Uterus (tissue), 4 donors: ENCODE measurements at places on chromosomes 2 and 18. TPM values are rescaled to one million over a fixed set of nuclear protein-coding genes. Genes with fewer than 3 reads are reported as not detected.

DNA sequence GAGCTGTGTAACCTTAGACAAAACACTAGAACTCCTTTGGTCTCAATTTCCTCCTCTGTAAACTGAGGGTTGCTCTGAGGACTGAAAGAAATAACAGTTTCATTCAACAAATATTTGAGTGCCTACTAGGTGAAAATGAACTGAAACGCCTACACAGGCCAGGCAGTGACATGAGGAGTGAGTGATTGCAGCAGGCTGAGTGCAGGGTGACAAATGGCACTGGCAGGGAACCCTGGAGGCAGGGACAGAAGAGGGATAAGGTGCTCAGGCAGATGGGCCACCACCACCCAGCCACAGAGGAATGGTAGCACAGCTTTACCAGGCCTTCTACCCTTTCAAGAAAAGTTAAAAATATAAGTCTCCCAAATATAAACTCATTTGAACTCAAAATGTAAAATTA lies 11.5 kb upstream of the RNU4ATAC start:
- DNase-seq = no peak
- H3K36me3 ChIP-seq = no peaks in the 10 kb centered on the region
- H3K4me1 ChIP-seq = no peaks in the 10 kb centered on the region
- no peak overlapping the region for H3K4me3 ChIP-seq
- H3K27me3 ChIP-seq = no peaks in the 10 kb centered on the region

GRCh38 chr2:35251156-35251555 lies 1104.4 kb upstream of the CRIM1 start:
- no peak for DNase-seq
- no peaks in the 10 kb centered on the region for H3K4me1 ChIP-seq
- H3K4me3 ChIP-seq = no peak overlapping the region

GRCh38 chr2:42101206-42102023 lies 53.6 kb downstream of the PKDCC start:
- no peaks in the 10 kb centered on the region for H3K36me3 ChIP-seq
- peak overlapping the region; percentile 91 for H3K27ac ChIP-seq
- H3K4me3 ChIP-seq = peak overlapping the region; percentile 46
- H3K27me3 ChIP-seq = no peaks in the 10 kb centered on the region
- peak; percentile 57 for DNase-seq

- H3K27ac ChIP-seq = no peak overlapping the region
- DNase-seq = no peak
- H3K4me1 ChIP-seq = no peaks in the 10 kb centered on the region
- H3K36me3 ChIP-seq = no peaks in the 10 kb centered on the region
- no peak overlapping the region for H3K4me3 ChIP-seq
Observed at GRCh38 chr2:174442546-174443510, 44.0 kb downstream of the GPR155 start.

DNA sequence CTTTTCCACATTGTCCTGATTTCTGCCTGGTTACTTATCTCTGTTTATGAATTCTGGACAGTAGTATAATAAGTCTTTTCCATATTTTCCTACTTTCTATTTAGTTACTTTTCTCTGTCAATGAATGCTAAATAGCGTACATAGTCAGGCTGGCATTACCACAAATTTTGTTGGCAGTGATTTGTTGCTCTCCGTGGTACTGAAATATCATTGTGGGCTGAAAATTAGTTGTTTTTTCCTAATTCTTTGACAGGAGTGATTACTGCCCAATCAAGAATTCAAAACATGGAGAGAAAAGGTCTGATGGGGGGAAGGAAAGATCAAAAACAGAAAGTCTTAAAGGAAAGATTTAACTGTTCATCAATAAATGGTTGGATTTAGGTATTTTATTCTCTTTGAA lies 7.7 kb upstream of the GALNT13 start:
- H3K4me1 ChIP-seq = no peaks in the 10 kb centered on the region
- no peaks in the 10 kb centered on the region for H3K36me3 ChIP-seq
- no peak for DNase-seq
- H3K27me3 ChIP-seq = no peaks in the 10 kb centered on the region

DNA sequence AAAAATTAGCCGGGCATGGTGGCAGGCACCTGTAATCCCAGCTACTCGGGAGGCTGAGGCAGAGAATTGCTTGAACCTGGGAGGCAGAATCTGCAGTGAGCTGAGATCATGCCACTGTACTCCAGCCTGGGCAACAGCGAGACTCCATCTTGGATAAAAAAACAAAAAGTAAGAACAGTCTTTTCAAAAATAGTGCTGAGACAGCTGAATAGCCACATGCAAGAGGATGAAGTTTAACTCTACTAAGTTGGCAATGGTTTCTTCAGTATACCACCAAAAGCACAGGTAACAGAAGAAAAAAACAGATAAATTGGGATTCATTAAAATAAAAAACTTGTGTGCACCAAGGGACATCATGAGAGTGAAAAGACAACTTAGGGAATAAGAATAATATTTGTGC lies 112.4 kb downstream of the HS6ST1 start:
- H3K27me3 ChIP-seq = no peaks in the 10 kb centered on the region
- H3K4me3 ChIP-seq = no peak overlapping the region
- H3K27ac ChIP-seq = no peak overlapping the region
- no peak for DNase-seq
- no peaks in the 10 kb centered on the region for H3K4me1 ChIP-seq

GRCh38 chr2:44532031-44532430 lies 170.3 kb downstream of the CAMKMT start:
- no peak overlapping the region for H3K27ac ChIP-seq
- no peak for DNase-seq
- no peak overlapping the region for H3K4me3 ChIP-seq
- no peaks in the 10 kb centered on the region for H3K4me1 ChIP-seq
- no peaks in the 10 kb centered on the region for H3K27me3 ChIP-seq

- H3K36me3 ChIP-seq = no peaks in the 10 kb centered on the region
- no peak overlapping the region for H3K27ac ChIP-seq
- no peak for DNase-seq
- H3K27me3 ChIP-seq = no peaks in the 10 kb centered on the region
- H3K4me1 ChIP-seq = no peaks in the 10 kb centered on the region
Observed at GRCh38 chr2:11550901-11551568, 17.2 kb downstream of the GREB1 start.

BCL2 gene
- 55.9 TPM for total RNA-seq

SEMA4C gene
- total RNA-seq = 117 TPM
